ENCODE measurements at places on chromosomes 2 and 18.

DNA sequence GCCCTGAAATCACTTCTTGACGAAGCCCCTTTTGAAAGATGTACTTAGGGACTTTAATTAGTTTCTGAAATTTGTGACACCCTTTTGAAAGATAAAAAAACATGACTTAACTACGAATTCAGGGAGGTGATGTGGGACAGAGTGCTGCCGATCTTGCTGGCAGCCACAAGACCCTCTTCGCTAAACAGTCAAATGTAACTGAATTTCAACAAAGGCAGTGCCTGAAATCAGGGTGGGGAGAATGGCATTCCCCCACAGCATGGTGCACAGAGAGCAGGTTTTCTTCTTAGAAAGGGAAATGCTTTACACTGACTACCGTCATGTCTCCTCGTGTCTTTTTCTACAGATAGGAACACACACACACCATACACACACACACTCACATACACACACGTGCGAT is 640.2 kb upstream of the POU3F3 start:
- DNase-seq = no peak

DNA sequence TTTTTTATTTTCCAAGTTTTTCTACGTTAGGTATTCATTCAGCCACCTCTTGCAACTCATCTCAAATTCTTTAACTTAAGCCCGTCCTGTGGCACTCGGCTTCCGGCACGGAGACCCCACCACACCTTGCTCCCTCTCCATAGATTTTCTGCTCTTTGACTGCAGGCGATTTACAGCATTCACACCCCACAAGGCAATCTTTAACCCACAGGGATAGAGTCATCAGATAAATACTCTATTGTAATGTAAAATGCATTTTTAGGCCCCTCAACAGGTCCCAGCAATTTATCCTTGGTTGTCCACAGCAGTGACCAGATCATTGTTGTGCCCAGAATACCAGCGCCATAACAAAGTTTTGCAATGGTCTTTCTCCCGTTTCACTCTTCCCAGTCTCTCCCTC is 132.3 kb upstream of the EPHA4 start:
- DNase-seq = no peak

DNA sequence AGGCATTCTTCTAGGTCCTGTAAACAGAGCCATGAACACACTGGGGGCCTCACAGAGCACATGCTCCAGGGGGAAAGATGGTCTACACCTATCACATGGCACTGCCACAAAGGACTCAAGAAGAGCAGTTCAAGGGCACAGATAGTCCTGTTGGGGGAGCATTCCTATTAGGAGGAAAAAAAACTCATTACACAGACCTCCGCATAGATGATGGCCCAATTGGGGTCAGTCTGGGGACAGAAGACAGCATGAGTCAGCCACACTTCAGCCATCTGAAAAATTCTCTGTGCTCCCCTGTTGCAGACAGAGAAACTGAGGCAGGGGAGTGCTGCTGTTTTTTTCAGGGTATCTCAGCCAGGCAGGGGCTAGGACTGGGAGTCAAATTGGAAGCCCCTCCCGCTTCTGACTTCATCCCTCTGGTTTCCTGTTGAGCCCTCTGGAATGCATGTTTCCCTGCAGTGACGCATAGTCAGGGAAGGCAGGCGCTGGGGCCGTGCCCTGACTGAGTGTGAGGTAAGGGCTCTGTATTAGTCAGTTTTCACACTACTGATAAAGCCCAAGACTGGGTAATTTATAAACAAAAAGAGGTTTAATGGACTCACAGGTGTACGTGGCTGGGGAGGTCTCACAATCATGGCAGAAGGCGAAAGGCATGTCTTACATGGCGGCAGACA is 67.9 kb downstream of the RHOB start:
- DNase-seq = peak; percentile 33

GRCh38 chr2:76506538-76506937 is 795.8 kb upstream of the GCFC2 start:
- no peak for DNase-seq

- peak; percentile 39 for DNase-seq
Observed at GRCh38 chr2:234496055-234496834, 636 bp downstream of the ARL4C start.

DNA sequence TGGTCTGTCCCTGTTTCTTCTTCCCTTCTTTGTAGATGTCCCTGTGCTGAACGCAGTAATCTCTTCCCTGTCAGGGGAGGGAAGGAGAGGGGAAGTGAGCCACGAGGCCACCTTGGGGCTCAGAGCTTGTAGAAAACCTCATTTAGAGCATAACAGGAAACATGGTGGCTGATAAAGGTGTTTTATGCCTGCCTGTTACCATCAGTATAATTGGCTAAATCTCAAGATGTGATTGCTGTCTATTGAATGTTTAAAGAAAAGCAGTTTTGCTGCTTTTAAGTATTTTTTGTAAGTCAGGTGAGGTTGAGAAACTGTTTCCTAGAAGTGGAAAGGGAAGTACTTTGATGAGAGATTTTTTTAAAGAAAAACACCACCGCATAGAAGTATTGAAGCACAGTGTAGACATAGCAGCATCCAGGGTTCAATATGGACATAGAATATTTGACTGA is 59.7 kb upstream of the PDK1 start:
- DNase-seq = no peak

GRCh38 chr2:215613280-215613679 is 177.4 kb upstream of the FN1 start:
- DNase-seq = peak; percentile 89

- no peak for DNase-seq
Observed at GRCh38 chr2:29777161-29777560, 144.2 kb downstream of the ALK start.

GRCh38 chr18:9454061-9454703 is 21.1 kb upstream of the RALBP1 start:
- no peak for DNase-seq

- no peak for DNase-seq
Observed at GRCh38 chr2:100745604-100746003, 74.3 kb upstream of the NPAS2 start.

DNA sequence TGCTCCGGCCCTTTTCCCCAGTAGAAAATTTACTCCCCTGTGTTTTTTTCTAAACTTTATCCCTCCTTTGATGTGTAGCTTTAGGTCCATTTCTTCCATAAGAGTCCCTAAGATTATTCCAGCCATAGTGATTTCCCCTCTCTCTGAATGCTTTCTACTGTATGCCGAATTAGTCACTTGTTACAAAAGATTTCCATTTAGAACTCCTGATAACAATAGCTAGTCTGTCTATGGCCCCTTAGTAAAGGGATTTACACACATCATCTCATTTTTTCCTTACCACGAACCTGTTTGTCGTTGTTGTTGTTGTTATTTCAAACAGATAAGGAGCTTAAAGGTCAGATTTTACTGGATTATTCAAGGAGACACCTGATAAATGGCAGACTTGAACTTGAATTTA is 256.1 kb downstream of the PAX3 start:
- DNase-seq = no peak

DNA sequence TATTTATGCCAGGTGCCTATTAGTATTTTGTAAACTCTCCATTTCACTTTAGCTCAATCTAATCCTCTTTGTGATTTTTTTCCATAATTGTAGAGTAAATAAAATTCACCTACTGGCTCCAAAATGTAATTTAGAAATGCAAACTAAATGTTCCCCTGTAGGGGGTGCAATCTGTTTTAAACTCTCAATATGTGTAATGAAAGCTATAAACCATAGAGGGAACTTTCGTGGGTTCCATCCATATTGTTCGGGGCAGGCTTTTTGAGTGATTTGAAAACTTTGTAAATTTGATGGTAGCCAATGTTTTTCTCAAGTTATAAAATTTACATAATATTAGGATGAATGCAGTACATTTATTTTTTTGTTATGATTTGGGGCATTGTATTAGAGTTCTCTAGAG is 49.4 kb downstream of the TSPYL6 start:
- DNase-seq = no peak

GRCh38 chr2:100321866-100322820 is at the start of gene LONRF2:
LONRF2 (minus strand) TSS chr2:100322501; CDS start chr2:100322093, 408 bp downstream.
- peak; percentile 50 for DNase-seq

GRCh38 chr2:48180557-48180956 is 274.3 kb upstream of the FBXO11 start:
- no peak for DNase-seq

- DNase-seq = peak; percentile 30
Observed at GRCh38 chr18:21242780-21243401, 859 bp downstream of the GREB1L start.

GRCh38 chr2:46917628-46918027 is 2.0 kb upstream of the MCFD2 start:
- DNase-seq = no peak

DNA sequence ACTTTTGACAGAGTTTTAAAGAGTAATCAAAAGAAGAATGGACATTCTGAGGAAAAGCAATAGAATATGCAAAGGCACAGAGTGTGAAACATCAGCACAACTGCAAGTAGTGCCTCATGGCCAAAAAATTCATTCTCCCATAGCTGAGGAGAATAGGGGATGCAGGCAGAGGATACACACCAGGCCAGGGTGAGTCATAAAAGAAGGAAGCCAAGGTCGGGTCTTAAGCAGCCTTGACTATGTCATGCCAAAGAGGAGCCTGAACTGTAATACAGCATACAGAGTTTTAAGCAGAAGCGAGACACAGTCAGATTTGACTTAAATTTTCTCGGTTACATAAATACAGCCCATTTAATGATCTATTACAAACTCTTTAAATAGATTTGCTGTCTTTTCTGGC is 165.0 kb downstream of the LNPK start:
- DNase-seq = no peak

DNA sequence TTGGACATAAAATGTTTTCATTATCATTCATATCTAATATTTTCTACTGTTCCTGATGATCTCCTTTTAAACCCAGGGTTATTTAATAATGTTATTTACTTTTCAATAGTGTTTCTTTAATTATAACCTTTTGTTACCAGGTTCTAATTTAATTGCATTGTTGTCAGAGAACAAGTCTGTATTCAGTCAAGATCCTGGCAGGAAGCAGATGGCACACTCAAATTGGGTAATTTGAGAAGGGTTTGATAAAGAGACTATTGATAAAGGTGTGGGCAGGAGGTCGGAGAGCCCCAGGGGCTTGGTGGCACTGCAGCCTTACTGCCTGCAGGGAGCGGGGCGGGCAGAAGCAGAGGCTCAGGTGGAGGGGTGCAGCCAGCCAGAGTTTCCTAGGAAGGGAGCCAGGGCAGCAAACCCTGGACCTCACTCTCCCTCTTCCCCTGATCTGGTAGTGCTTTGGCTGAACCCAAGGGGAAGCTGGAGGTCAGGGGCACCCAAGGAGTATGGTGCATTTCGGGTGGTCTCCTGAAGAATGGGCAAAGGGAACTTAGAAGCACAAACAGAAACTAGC is 2.3 kb upstream of the KIF1A start:
- DNase-seq = no peak

DNA sequence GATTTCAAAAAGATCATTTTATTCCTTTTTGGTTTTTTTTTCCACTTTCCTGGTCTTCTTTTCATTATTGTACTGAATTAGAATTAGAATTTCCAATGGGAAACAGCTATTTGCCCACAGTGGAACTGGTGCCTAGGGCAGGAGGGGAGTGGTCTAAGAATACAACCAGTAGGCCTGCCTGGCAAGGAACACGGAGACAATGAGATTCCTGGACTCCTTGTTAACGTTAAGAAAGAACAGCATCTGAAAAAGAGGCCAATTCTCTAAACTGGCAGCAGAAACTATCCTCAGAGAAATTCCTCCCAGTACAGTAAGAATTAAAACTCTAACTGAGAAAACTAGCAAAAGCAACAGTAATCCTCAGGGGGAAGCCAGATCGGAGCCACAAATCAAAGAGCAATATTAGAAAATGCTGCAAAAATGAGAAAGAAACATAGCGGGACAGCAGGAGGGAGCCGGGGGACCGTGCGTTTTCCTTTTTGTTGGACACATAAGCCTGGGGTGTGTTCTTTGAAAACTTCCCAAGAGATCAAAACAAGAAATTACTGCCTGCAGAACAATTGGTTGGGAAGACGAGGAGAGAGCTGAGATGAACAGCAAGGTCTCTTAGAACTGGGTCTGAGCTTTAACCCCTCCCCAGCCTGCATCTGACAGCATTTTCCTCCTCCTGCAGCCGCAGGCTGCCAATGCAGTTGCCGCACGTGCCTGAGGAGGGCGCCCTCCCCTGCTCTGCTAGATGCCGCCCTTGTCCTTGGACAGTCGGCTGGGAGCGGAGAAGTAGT is 776.0 kb downstream of the TSN start:
- DNase-seq = peak; percentile 88

DNA sequence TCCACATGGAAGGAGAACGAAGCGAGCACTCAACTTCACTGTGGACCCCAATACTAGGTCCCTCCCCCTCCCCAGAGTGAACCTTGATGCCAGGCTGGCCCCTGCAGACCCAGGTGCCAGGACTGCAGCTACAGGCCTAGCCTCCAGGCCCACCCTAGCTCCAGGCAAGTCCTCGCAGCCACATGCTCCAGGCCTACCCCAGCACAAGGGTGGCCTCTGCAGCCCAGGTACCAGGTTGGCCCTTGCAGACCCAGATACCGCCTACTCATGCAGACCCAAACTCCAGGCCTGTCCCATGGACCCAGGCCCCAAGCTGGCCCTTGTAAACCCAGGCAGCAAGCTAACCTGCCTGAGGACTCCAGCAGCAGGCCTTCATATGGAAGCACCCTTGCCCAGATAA is 44.2 kb downstream of the KCNG2 start:
- no peak for DNase-seq

DNA sequence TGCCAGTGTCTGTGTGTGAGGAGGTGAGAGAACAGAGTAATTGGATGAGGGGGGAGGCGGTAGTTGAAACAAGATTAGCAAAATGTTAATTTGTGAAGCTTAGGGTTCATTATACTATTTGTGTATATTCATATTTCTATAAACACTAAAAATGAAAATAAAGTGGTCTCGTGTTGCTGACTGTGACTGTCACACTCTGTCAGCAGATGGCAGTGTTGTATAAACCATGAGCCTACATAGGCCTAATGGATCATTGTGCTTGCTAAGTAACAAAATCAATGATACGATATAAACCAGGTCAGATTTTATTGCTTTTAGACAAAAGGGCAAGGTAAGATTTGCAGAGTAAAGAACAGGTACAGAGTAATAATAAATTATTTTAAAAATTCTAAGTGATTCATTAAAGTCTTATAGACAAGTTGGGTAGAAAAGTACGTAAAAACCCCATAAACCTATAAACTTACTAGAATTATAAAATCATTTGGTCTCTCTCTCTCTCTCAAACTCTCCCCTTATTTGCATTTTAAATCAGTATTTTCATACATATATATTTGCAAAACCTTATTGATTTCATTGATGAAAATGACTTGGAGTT is 182.7 kb downstream of the RPIA start:
- DNase-seq = no peak

DNA sequence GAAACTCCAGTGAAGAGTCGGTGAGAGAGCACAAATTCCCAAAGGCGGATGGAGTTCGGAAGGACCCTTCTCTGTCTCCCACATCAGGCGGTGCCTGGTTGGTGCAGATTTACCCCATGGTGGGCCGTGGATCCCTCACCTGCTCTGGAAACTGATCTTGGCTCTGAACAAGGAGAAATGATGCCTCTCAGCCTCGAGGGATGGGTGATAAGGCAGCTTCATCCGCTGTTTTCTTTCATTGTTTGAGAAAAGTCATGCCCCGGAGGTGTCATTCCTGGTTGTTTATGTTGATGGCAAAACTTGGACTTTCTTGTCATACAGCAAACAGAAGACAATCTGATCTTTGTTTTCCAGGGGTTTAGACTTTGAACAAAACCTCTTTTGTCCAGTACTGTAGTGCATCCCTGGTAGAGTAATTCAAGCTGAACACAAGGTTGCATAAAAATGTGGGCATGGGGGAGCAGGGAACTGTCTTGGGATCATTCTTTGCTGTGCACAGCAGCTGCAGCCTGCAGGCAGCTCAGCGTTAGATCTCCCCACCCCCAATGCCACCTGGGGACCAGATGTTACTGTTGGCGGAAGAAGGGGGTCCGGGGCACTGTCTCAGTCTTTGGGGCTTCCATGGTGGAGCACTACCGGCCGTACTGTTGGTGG is 81.3 kb downstream of the NFATC1 start:
- DNase-seq = no peak

GRCh38 chr18:12621742-12622306 is 36.1 kb downstream of the SPIRE1 start:
- DNase-seq = no peak

Data from H9 (cell line).